Amygdala (tissue), 56 donors: ENCODE measurements at places on chromosomes 13 and 19.
A peak's percentile ranks its signal among the peaks of the same experiment; 100 is the strongest.

DNA sequence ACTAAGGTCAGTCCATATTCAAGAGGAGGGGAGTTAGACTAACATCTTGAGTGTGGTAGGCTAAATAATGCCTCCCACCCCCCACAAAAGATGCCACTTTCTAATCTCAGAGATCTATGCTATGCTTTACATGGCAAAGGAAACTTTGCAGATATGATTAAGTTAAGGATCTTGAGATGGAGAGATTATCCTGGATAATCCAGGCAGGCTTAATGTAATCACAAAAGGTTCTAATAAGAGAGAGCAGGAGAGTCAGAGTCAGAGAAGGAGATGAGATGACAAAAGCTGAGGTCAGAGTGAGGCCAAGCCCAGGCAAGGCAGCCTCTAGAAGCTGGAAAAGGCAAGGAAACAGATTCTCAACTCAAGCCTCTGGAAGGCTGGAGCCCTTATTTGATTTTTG lies 1011.6 kb downstream of the PCDH9 start:
- DNase-seq, result no peak

DNA sequence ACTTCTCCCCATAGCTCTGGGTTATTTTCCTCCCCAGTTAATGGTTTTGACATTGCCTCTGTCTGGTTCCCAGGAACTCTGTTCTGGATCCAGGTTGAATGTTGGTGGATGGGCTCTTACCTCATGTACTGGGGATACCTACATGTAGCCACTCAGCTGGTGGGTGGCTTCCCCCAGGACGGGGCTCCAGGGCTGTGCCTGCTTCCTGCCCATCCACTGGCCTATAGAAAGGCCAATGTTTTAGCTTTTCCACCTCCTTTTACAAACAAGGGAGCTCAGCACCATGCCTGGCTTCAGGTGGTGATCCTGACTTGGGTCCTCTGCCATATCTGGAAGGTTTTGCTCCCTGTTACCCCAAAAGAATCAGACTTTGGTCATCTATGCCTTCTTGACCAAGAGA lies 120.2 kb downstream of the AKAP11 start:
- no peak for DNase-seq

- DNase-seq, result no peak
These were observed at the start of gene LCP1 for GRCh38 chr13:46181840-46182490. TSS of gene LCP1 (minus strand) at chr13:46182177. CDS start at chr13:46159662, 22,515 bp downstream.

DNA sequence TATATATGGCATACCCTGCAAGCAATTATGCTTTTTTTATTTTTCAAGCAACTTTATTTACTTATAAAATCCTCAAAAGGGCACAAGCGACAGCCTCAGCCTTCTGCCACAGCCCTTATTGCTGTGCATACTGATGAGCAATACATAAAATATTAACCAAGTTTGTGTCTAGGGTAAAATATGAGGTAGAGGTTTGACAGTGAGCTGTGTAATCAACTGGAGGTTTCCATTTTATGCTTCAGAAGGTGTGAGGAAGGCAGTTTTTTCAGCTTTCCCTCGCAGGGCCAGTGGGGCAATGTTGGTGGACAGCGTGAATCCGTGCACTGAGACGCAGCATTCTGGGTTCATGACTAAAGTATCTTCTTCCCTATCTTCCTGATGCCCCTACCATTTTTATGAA lies 310.4 kb downstream of the IRS2 start:
- no peak for DNase-seq

DNA sequence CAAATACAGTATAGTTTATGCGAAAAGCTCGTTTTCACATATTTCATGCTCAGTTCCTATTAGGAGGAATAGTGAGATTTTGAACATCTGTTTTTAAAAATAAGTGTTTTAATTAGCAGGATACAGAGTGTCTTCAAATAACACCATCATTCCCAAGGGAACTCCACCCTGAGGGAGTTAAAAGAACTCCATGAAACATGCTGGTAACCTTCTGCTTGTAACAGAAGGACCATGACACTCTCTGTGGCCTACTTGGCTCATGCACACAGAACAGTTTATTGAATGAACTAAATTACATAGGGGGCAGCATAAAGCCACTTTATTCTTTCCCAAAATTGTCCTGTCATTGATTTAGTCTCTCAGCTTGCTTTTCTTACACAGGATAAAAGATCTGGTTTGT lies 809.5 kb upstream of the SLITRK6 start:
- DNase-seq, result no peak

- no peak for DNase-seq
These were observed 11.2 kb upstream of the MADCAM1 start for GRCh38 chr19:485077-485476.

GRCh38 chr19:23410155-23410554 lies 14.9 kb upstream of the ZNF91 start:
- no peak for DNase-seq

DNA sequence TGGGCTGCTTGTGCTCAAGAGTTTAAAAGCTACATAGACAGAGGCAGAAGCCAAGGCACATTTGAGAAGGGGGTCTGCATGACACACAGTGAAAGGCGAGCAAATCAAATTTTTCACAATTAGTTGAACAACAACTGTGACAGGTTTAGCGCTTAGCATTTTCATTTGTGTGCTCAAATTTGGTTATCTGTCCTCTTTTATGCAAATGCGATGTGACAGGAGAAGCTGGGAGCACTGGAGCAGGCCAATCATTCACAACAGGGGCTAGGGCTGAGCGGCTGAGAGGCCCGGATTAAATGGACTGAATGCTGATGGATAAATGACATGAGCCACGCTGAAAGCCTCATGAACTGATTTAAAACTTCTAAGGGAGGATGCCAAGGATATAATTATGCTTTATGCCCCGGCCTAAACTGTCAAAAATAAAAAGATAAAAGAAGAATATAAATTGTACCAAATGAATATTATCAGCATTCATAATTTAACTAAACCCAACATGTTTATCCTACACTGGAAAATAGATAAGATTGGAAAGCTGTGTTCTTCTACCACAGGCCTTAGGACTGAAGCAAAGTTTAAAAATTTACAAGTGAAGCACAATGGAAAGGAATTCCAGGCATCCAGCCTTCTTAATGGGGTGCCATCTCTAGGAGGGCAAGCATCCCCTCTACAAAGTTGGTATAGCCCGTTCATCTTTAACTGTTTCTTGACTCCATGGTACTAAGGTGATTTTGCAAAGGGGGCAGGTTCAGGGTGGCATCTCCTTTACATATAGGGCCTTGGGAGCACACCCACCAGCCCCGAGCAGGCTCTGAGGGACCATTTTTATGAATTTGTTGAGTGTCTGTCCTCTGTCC lies 117.9 kb downstream of the RBM26 start:
- DNase-seq, result no peak

DNA sequence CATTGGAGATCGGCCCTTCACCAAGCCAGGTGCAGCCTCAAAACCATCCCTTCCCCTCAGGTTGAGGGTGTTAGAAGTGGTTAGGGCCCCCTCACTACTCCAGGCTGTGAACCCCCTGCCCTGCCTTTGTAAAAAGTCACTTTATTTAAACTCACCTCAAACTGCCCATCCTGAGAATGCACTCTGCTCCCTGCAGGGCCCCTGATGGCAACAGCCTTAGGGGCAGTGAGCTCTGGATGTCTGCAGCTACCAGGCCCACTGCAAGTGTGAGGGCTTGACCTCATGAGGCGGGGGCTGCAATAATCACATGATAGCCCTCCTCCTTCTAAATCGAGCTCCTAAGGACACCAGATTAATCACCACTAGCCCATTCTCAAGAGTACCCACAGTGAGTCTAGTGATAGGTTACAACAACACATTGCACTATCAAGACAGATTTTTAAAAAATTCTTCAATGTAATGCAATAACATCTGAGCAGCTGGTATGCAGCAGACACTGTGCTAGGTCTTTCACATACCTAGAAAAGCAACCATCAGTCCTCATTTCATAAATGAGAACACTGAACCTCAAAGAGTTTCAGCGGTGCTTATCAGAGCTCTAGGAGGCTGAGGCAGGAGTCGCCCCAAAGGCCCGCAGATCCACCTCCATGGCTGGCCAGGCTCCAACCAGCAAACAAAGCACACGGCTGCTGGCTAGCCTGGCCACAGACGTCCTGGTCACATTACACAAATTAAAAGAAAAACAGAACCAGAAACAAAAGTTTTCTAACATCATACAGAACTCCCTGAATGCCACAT lies 26.0 kb downstream of the SLC7A1 start:
- no peak for DNase-seq

DNA sequence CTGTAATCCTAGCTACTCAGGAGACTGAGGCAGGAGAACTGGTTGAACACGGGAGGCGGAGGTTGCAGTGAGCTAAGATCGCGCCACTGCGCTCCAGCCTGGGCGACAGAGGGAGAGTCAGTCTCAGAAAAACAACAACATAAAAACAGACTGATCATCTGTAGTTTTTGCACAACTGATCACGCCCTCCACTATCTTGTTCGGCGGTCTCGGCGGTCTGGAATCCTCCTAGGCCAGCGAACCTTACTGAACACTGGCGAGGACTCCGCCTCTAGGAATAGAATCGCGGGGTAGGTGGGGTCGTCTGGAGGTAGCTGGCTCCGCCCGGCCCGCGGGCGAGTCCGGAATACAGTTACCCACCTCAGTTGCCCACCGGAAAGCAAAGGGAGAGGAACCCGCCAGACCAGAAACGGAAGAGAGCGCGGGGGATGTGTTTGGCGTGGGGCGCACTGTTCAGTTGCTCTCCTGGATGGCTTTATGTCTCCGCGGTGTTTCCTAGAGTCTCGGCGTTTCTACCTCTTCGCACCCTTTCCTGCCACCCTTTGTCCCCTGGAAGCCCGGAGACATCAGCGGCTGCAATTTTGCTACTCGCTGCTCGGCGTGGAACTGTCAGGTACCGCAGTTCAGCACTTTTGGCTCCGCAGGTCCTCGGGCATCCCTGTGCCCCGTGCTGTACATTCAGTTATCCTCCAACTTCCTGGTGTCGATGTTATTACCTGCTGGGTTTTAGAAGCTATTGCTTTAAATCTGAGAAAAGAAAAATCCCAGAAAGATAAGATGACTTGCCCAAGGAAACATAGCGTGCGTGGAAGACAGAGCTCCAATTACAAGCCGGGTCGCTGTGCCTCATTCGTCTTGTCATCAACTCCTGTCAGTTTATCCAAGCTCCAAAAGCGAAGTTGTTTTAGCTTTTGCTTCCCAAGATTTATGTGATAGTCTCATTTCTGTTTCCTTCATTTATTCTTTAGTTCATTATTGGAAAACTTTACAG lies 24.9 kb upstream of the HNRNPA1L2 start:
- DNase-seq, result peak; percentile 73

- DNase-seq, result no peak
These were observed 158.0 kb upstream of the SOX1 start for GRCh38 chr13:111908981-111909380.

GRCh38 chr13:110262082-110262436 lies 44.9 kb downstream of the COL4A1 start:
- no peak for DNase-seq

DNA sequence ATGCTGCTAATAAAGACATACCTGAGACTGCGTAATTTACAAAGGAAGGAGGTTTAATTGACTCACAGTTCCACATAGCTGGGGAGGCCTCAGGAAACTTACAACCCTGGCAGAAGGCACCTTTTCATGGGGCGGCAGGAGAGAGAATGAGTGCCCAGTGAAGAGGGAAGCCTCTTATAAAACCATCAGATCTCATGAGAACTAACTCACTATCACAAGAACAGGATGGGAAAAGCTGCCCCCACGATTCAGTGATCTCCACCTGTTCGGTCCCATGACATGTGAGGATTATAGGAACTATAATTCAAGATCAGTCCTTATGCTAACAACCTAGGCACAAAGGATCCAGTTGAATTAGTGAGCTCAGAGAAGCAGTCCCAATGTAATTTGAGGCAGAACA lies 59.4 kb downstream of the GPC6 start:
- DNase-seq, result no peak

GRCh38 chr19:7869910-7870511 lies 4.2 kb downstream of the PRR36 start:
- DNase-seq, result peak; percentile 60

DNA sequence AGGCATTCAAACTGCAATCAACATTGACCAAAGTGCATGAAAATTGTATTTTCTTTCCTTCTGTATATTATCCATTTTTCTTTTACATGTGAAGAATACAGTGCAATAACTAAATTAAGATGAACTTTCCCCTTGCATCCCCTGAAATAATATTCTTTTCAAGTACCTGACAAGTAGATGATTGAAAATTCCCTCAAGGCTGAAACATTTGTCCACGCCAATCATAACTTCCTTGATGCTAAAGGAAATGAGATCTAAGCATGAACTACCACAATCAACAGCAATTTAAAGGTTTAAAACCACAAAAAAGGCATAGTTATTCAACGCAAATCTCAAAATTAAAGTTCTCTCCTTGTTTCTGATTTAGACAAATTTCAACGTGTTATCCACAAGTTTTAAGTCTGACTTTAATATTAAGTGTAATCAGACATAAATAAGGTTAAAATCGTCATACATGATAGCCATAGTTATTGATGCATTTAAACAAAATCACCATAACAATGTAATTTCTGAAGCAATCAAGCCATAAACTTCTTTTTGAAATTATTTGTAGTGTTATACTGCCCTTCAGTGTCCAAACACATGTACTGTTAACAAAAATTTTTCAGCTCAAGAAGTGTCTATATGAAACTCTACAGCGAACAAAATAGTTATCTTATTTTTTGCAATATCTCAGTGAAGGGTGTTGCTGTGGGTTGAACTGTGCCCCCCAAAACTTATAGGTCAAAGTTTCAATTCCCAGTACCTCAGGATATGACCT lies 169.5 kb downstream of the DCLK1 start:
- DNase-seq, result no peak

DNA sequence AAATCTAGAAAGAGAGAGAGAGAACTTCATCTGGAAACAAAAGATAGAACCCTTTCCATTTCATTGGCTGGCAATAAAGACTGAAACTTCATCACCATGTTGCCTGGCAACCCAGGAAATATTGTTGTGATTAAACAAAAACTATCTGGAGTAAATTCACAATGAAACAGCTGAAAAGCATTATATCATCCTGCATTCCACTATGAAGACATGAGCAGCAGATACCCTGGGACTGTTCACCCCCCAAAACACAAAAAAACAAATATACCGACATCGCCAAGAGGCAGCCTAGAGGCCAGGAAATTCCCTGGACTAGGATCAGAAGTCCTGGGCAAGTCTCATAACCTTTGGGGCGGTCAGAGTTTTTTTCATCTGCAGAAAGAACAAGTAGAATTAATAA lies 158.3 kb downstream of the FOXO1 start:
- DNase-seq, result no peak

DNA sequence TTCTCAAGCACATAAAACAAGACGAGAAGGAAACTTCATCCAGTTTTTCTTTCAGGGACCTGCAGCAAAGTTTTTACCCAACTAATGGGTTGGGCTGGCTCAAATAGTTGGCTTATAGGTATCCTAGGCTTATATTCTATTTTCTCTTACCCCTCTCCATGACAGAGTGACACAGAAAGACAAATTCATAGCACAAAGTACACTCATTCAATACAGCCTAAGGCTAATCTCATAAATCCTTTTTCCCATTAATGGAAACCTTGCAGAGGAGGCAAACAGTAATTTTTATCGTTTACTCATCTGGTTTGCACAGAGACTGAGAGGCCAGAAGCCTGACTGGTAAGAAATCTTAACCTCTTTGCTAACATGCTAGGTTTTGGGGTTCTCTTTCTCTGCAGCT lies 1589.9 kb downstream of the SLITRK1 start:
- no peak for DNase-seq
